ENCODE measurements at places on chromosomes 12 and 14.

- DNase-seq, result no peak
Measured at GRCh38 chr14:50047274-50047676, 69.1 kb downstream of the VCPKMT start.

DNA sequence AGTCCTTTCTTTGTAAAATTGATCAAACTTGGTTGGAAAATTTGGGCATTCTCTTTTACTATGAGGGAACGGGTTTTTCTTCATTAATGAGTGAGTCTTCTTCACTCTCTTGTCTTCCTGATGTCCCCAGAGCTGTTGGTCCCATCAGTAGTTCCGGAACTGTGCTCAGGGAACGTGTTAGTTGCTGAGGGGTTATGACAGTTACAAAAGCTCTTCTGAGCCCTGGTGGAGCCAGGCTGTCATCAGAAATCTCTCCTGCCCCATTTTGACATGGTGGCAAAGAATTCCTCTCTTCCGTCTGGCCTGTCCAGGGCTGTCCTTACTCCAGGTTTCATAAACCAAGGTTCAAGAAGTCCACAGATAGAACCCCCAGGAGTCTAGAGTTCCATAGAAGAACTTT, 208.5 kb downstream of the SLC41A2 start:
- no peak for DNase-seq

- no peak for DNase-seq
Measured at GRCh38 chr14:92709340-92710000, 39.0 kb downstream of the LGMN start.

GRCh38 chr12:42507565-42507964, 82.0 kb downstream of the PRICKLE1 start:
- no peak for DNase-seq

- DNase-seq, result no peak
Measured at GRCh38 chr14:96029089-96029645, 10.0 kb upstream of the C14orf132 start.

GRCh38 chr14:102154821-102155549, 15.3 kb downstream of the WDR20 start:
- no peak for DNase-seq

DNA sequence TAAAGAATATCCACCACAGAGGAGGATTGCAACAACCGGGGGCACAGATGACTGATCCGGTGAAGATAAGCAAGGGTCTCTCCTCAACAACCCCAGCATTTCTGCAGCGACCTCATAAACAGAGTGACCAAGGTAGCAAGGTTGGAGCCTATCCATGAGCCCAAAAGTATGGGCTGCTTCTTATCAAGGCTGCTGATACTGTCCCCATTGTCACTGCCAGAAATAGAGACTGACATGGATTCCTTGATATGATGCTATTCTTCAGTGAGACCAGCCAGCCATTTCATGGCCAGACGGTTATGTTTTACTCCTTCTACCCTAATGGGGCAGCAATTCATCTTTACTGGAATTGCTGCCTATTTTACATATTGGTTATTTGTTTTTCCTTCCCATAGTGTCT, 61.9 kb upstream of the ARHGAP5 start:
- DNase-seq, result no peak

DNA sequence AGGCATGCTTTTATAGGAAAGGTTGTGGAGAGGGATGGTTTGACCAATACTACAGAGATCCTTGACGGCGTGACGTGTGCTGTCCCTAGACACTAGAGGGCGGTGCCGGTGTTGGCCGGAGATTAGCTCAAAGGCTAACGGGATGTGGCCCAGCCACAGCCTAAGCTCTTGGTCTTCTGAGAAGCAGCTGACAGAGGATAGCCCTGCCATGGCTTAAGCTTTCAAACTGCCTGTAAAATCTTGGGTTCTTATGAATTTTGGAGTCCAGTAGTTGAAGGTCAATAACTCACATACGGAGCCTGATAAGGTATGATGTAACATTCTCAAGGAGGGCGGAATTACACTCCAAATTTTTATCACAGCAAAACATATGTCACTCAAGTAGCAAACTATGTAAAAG, 515.7 kb upstream of the ATXN7L3B start:
- peak; percentile 58 for DNase-seq

- DNase-seq, result no peak
Measured at GRCh38 chr14:105852378-105853088, 326.1 kb downstream of the TMEM121 start.

DNA sequence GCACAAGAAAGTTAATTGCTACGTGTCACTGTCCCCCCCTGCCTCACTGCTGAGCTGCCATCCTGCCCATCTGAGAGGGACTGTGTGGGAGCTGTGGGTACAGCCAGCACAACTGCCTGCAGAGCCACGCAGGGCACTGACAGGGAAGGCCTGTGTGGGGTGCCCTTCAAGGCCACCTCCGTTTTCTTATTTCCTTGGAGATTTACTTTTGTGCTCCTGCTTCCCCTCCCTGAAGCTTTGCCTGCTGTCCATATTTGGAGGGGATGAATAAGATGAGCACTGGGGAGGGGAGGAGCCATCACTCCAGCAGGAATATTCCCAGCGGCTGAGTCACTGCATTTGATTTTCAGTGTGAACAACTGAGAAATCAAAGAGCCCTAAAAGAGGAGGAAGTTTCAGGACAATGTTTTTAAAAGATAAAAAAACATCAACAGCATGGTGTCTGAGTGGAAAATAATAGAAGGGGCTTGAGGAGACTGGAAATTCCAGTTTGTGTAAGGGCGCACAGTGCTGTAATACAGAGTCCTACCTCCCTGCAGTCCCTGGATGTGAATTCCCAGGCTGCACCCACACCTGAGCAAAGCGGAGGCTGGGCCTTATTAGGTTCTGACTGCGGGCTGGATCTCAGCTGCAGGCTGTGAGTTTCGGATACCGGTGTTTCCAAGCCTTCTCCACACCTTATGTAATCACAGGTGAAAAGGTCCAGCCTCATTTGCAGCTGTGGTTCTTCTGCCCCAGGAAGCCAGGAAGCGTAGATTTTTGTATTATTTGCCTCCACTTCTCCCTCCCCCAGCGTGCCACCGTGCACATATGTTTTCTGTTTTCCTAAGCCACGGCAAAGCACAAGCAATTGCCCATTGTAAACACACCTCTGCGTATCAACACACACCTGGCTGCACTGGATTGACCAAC, 192.6 kb upstream of the BCL2L14 start:
- DNase-seq, result no peak

- DNase-seq, result peak; percentile 45
Measured at GRCh38 chr14:21467616-21468015, 9.1 kb downstream of the RAB2B start.

GRCh38 chr12:20950248-20950647, 139.7 kb downstream of the SLCO1B3 start:
- no peak for DNase-seq

DNA sequence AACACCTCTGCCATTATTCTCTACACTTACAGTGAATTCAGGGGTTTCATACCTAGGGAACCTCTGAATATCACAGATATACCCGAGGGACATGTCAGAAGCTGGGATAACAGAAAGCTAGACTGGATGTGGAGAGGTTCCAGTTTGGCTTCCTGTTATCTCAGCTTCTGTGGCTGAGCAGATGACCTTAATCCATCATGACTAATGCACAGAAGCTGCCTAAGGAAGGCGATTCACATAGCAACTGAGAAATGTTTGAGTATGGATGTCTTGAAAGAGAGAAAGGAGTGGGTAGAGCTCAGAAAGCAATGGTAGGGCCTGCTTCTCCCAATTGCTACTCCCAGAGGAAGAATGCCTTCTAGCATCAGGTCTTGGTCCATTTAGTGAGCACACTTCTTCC, 187.6 kb downstream of the RMST start:
- DNase-seq, result no peak

- no peak for DNase-seq
Measured at GRCh38 chr12:68100241-68100640, 59.3 kb downstream of the IFNG start.

DNA sequence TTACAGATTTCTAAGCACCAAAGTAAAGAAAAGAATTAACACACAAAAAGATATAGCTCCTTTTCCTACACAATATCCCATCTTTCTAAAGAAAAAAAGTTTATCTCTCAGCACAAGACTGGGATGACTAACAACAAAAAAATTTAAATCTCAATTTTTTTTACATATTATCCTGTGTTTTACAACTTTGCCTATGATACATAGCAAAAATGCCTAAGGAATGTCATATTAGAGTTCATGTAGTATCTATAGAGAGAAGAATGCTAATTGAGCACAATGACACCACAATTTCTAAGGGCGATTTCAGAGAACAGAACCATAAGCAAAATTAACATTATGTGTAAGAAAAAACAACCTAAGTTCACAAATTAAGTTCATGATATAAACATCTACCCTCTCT, 16.3 kb downstream of the C2CD5 start:
- DNase-seq, result peak; percentile 18

GRCh38 chr12:43332977-43333640, 218.9 kb downstream of the ADAMTS20 start:
- no peak for DNase-seq

DNA sequence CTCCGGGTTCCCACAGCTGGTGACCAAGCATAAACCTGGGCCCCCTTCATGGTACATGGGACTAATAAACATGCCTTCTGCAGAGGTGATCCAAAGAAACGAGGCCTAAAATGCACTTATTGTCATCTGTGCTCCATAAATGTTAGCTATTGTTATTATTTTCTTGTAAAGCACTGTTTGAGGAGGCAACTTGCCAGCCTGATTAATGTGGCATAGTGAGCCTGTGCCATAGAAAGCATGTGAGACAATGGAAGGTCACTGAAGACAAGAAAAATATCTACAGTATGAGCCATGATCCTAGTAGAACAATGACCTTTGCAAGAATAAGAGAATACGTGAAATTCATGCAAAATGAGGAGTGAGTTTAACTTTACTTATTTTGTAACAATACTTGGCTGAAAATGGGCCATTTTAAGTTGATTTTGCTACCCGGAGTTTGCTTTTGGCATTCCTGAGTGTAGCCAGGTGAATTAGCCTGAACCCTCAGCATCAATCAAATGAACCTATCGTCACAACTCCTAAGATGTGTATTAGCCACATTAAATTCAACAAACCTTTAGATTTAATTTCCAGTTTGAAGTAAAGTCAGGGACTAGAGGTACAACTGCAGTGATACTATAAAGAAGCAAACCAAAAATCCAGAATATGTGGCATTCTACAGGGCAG, 52.2 kb downstream of the CPM start:
- DNase-seq, result no peak

DNA sequence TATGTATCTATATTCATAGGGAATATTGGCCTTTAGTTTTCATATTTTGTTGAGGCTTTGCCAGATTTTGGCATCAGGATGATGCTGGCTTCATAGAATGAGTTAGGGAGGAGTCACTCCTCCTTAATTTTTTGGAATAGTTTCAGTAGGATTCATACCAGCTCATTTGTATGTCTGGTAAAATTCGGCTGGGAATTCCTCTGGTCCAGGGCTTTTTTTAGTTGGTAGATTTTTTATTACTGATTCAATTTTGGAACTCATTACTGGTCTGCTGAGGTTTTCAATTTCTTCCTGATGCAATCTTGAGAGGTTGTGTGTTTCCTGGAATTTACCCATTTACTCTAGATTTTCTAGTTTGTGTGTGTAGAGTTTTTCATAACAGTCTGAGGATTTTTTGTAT, 175.2 kb downstream of the EPS8 start:
- peak; percentile 49 for DNase-seq

DNA sequence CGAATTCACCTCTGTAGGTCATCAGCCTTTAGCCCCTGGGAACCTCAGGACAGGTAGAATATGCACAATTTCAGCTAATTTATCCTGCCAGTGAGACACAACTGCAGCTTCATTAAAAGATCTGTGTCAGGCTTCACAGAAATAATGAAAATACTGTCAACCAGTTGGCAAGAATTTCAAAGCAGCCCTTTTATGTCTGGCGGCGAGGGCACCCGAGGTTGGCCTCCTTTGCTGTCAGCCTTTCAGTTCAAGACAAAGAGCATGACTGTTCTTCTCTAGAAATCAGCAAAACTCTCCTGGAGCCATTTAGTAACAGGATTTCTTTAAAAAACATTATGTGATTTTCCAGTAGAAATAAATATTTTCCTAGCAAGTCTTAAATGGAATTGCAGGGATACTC, 75.9 kb downstream of the BBS10 start:
- DNase-seq, result no peak

DNA sequence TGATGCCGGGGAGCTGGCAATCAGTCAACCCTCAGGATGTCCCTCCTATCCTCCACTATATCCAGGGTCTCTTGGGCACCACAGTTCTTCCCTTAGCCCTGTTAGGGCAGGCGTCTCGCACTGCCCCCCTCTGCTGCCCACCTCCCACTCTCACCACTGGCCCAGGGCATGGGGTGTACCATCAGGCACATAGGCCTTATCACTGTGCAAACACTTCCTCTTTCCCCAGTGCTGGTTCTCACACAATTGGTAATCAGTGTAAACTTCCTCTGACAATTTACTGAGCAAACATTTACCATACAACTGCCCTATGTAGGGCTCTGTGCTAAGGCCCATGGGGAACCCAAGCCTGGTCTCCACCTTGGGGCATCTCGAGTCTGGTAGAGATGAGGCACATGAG, 20.1 kb upstream of the TMED10 start:
- no peak for DNase-seq

DNA sequence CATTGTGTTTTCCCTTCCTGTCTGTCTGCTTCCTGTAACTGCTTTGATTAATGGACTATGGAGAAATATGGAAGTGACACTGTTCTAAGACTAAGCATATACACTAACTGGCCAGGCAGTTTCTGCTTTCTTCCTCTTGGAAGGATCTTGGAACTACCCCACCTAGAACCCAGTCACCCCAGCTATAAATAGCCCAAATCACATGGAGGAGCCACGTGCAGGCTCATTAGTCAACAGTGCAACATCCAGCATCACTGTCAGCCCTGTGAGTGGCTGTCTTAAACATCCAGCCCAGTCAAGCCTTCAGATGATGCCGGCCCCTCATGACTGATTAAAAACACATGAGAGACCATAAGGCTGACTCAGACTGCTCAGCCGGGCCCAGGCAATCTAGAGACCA, 39.2 kb downstream of the BCAT1 start:
- peak; percentile 78 for DNase-seq

DNA sequence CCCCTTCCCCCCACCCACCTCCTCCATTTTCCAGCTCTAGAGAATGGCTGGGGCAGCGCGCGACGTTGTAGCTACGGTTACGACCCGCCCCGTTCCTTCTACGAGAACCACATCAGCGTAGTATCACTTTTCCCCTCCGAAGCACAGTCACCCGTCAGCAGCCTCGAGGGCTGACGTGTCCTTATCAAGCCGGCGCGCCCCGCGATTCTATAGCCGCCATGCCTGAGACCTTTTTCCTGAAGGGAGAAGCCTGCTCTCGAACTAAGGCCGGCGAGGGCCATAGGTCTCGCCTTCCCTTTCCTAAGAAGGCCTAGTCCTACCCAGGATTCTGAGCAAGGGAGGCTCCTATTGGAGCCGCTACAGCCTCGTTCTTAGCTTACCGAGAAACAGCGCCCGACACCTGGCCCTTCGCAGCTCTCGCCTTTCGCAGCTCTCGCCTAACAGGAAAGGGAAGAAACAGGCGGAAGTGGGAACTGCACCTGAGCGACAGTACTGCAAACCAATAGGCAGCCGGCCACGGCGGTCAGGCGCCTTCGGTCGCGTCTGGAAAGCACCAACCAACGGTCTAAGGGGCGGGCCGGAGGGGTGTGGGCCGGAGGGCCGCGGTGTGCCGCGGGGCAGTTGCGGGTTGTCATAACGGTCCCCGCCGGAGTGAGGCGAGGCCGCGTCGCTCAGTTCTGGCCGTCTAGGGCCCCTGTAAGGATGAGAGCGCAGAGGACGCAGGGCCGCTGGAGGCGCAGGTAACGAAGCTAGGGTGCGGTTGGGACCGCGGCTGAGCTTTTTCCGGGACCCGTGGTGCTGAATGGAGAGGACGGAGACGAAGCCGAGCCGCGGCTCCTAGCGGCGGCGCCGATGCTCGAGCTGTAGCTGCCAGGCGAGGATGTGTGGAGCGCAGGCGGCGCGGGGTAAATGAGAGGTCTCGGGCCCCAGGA, at the start of the genes MGAT2 and RPL36AL:
MGAT2 (plus strand) TSS at position 618 of the 932 bp plus-strand sequence. CDS start 470 bp downstream, outside the sequence.
RPL36AL (minus strand) TSS at position 445 of the 932 bp plus-strand sequence. CDS start 1,522 bp downstream, outside the sequence.
- DNase-seq, result peak; percentile 97

GRCh38 chr14:100376751-100377171, 53.6 kb downstream of the SLC25A47 start:
- no peak for DNase-seq

All from fibroblast of the conjunctiva (primary cell).